ENCODE measurements at places on chromosomes 13 and 19.

- peak; percentile 16 for DNase-seq
Measured at GRCh38 chr19:6769006-6769619, 1.9 kb upstream of the SH2D3A start.

DNA sequence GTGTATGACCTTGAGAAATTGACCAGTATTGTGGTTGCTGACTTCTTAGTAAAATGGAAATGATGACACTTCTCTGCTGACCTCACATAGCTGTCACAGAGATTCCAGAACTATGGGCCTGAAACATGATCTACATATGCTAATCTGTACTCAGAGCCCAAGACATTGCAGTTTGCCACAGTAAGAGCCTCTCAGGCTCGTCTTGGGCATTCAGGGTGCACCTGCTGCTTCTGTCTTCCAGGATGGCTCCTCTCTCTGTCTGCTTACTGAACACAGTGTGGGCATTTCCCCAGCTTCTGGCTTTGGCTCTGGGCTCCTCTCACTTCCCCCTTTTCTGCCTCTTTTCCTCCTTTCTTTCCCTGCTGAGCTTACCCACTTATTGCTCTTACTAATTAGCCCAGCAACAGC is 22.3 kb upstream of the SLC46A3 start:
- no peak for DNase-seq

DNA sequence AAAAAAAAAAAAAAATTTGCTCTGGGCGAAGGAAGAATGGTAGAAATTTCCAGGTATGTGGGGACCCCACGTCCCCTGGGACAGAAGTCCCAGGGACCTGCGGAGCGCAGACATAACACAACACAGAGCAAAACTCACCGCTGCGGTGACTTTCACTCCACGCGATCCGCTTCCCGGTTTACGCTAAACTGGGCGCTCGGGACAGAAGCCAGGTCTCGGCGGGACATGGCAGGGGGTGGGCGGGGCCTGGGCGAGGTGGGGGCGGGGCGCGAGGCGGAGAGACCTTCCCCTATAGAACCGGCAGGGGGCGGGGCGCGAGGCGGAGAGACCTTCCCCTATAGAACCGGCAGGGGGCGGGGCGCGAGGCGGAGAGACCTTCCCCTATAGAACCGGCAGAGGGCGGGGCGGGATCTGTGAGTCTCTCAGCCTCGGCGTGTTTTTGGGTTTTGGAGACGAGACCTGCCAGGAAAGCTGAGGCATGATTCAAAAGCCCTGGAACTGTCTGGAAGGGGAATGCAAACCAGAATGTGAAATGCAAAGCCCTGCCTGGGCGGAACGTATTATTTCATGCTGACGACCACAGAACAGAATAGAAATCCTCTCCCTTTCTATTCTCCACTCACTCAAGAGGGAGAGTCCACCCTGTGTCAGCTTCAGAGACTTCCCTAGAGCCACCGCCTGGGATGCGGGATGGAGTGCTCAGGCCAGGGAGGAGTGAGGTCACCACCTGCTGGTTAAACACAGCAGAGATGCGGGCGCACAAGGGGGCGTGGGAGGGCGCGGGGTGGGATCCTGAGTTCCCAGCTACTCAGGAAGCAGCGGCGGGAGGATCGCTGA is 20.2 kb upstream of the ERVV-1 start:
- DNase-seq = peak; percentile 80

DNA sequence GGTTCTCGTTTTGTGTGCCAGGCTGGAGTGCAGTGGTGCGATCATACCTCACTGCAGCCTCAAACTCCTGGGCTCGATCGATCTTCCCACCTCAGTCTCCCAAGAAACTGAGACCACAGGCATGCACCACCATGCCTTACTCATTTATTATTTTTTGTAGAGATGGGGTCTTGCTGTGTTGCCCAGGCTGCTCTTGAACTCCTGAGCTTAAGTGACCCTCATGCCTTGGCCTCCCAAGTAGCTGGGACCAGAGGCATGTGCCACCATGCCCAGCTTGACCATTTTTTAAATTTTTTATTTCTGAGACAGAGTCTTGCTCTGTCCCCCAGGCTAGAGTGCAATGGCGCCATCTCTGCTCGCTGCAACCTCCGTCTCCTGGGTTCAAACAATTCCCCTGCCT is 10.2 kb upstream of the GNA11 start:
- DNase-seq = no peak

- no peak for DNase-seq
Measured at GRCh38 chr13:98492335-98493041, 84.4 kb downstream of the STK24 start.

DNA sequence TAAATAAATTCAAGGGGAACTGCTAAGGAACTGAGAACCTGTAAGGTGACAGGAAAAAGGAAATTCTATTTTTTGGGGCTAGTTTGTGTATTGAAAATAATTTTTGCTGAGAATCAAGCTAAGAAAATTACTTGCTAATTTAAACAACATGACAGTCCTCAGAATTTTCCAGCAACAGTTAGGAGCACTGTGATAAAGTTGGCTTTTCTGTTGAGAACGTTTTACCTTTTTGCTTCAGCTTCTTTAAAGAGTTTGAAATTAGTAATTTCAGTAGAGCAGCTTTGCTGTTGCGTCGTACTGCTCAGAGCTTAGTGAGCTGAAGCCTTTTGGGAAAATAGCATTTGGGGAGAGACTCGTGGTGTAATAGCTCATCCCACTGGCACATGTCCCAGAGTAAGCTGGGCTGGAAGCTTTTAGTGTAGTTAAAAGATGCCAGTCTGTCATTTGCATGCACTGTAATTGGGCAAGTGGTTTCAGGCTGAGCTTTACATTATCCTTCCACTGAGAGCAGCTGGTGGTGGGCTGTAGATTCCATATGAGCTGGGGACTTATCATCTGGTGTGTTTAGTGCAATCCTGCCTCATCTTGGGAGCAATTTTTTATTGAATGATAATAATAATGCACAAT is 69.8 kb downstream of the LRCH1 start:
- no peak for DNase-seq

DNA sequence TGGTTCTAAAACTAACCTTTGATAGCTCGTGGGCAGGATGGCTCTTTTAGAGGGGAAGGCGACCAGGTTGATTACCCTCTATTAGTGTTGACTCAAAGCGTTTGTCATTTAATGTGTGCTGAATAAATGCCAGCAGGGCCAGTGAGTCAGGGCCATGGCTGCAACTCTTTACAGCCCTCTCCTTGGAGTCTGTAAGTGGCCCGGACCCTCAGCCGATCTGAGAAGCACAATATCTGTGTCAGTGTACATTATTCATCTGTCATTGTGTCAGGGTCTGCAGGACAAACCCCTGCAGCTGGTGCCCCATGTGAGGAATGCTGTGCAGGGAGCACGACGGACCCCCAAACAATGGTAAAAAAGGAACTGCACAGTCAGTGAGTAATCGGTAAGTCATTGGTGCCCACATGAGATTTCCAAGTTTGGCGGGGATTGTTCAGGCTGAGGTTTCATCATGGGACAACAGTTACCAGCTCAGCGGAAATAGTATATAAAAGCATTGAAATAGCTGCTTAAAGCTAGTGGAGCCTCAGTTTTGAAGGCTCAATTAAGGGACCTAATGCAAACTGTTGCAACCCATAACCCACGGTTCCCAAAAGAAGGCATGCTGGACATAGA is 139.1 kb downstream of the ZNF675 start:
- DNase-seq = no peak

DNA sequence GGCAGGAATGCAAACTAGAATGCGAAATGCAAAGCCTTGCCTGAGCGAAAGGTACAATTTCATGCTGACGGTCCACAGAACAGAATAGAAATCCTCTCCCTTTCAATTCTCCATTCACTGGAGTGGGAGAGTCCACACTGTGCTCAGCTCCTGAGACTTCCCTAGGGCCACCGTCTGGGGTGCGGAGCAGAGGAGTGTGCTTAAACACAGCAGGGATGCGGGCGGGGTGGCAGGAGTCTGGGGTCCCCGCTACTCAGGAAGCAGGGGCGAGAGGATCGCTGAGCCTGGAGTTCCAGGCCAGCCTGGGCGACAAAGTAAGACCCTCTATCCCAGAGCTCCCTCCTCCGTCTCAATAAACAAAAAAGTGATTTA is 552 bp upstream of the ZNF816 start:
- peak; percentile 0 for DNase-seq

- DNase-seq = no peak
Measured at GRCh38 chr13:78689011-78689410, 30.1 kb upstream of the OBI1 start.

DNA sequence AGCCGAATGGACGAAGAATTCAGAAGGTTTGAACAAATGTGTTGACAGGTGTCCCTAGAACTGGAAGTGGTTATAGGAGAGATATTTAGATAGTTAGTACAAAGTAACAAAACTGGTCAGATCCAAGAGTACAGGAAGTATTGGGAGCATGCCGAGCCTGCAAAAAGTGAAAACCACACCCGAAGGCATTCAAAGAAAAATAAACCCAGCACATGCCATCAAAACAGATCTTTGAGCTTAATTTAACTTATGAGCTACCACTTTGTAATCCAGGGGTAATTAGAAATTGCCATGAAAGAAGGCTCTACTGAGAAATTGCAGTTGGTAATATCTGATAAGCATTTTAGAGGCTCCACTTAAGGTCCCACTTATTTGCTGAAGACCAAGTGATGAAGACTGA is 214.2 kb downstream of the DNAJC15 start:
- DNase-seq = no peak

- no peak for DNase-seq
Measured at GRCh38 chr19:2969104-2969504, 8.3 kb upstream of the TLE6 start.

- no peak for DNase-seq
Measured at GRCh38 chr19:40304306-40304705, 19.2 kb upstream of the AKT2 start.

- DNase-seq = no peak
Measured at GRCh38 chr19:4326837-4327251, 11.8 kb downstream of the STAP2 start.

GRCh38 chr19:47619763-47620162 is 10.8 kb downstream of the BICRA start:
- no peak for DNase-seq

DNA sequence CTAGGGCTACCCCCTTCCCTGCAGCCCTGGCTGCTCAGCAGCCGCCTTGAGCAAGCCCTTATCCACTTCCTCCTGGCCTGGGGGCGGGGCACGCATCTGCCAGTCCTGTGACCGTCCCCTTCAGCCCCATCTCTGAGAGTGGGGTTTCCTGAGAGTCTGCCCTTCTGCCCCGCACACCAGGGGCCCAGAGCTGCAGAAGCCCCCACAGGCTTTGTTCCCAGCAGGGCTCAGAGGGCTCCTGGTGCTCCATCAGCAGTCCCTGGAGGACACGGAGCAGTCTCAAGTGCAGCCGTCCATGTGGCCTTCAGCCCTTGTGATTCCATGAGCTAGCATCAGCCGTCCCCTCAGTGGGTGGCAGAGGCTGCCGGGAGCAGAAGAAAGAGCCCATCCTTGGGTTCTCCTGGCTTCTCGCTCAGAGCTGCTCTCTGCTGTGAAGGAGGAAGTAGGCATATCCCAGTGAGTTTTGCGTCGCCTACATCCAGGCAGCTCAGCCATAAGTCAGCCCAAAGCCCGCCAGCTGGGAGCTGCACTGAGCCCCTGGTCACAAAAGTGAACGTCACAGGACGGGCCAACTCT is 16.3 kb downstream of the MYO9B start:
- no peak for DNase-seq

DNA sequence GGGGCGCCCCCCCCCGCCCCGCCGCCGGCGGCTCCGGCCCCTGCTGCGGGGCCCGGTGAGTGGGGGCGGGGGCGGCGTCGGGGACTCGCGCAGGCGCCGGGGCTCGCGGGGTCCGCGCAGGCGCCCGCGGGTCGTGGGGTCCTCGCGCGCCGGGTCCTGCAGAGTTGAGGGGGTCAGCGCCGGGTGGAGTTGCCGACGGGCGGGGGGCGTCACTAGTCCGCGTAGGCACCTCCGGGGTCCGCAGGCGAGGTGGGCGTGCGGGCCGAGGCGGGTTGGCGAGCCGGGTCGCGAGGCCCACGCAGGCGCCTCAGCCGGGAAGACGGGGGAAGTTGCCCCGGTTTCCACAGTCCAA is 365 bp downstream of the PPP6R1 start:
- peak; percentile 28 for DNase-seq

DNA sequence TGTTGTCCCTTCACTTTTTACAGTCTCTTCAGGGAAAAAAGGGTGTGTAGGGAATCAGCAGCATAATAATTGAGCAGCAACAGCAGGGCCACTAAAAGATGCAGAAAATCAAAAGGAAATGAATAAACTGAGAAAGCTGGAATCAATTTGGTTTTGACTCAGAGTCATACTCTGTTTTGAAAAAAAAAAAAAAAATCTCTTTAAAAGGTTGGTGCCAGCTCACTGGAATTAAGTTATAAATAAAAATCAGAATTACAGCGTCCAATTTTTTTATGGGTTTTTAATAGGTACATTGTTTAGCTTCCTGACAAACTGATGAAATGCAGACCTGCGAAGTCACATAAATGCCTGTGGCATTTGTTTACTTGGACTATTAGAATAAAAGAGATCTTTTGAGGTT is 231.9 kb downstream of the COG6 start:
- DNase-seq = no peak

GRCh38 chr13:21413013-21413412 is 46.1 kb downstream of the ZDHHC20 start:
- DNase-seq = no peak

- DNase-seq = peak; percentile 92
Measured at GRCh38 chr19:36115453-36116343, at the start of gene TBCB. Gene TBCB (plus strand): TSS chr19:36115468. CDS start chr19:36115561, 93 bp downstream.

DNA sequence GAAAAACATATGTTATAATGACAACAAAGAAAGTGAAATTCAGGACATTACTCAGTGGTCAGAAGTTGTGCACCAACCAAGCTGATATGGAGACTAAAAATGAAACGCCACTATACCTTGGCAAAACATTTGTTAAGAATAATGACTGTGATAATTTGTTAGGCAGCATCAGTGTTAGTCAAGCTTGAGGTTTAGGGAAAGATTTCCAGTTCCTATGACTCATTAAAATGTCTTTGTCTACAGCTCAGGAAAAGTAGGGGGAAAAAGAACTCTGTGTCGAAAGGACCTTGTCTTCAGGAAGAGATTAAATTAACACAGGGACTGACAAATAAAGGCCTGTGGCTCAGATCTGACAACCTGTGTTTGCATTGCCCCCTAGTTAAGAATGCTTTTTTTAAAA is 764.1 kb upstream of the SLITRK6 start:
- DNase-seq = no peak

Measured in CD4-positive, alpha-beta T cell treated with Interleukin-15 for 4 hours (primary cell).